Suppressor macrophage treated with lipopolysaccharide for 1 hour (primary cell): ENCODE measurements at places on chromosomes 12 and 14.
A peak's percentile ranks its signal among the peaks of the same experiment; 100 is the strongest.

DNA sequence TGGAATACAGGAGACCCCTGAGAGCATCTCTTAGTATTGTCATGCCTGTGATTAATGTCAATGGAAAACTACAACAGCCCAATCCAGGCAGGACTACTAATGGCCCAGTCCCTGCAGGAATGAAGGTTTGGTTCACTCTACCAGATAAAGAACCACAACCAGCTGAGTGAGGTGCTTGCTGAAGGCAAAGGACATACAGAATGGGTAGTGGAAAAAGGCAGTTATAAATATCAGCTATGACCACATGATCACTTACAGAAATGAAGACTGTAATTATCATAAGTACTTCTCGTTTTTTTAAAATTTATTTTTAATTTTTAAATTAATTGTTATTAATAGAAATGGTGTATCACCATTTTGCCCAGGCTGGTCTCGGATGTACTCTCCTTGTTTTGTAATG is 17.2 kb upstream of the LPCAT3 start:
- no peak for DNase-seq

DNA sequence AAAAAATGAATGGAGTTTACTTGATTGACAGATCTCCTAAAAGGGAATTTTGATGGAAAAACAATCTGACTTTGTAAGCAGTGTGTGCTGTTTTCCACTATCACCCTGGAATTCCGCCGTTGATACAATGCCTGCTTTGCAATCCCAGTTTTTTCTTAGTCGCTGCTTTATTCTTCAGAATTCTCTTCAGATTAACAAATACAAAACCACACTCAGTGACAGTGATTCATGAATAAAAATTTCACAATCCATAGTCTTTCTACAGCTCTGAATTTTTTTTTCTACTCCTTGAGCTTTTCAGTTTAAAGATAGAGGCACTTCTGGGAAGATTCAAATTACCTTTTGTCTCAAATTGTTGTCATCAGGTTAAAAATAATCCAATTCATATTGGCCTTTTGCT is 44.6 kb upstream of the KITLG start:
- peak; percentile 40 for DNase-seq

- no peak for DNase-seq
These were observed 15.5 kb downstream of the FZD10 start for GRCh38 chr12:130177635-130178242.

- DNase-seq = no peak
These were observed 86.9 kb downstream of the DACT1 start for GRCh38 chr14:58724702-58725101.

- no peak for DNase-seq
These were observed 28.5 kb downstream of the FOS start for GRCh38 chr14:75306927-75307699.

GRCh38 chr12:115319446-115320040 is 635.6 kb upstream of the TBX3 start:
- DNase-seq = no peak

GRCh38 chr12:20395791-20396550 is 27.6 kb downstream of the PDE3A start:
- DNase-seq = no peak

DNA sequence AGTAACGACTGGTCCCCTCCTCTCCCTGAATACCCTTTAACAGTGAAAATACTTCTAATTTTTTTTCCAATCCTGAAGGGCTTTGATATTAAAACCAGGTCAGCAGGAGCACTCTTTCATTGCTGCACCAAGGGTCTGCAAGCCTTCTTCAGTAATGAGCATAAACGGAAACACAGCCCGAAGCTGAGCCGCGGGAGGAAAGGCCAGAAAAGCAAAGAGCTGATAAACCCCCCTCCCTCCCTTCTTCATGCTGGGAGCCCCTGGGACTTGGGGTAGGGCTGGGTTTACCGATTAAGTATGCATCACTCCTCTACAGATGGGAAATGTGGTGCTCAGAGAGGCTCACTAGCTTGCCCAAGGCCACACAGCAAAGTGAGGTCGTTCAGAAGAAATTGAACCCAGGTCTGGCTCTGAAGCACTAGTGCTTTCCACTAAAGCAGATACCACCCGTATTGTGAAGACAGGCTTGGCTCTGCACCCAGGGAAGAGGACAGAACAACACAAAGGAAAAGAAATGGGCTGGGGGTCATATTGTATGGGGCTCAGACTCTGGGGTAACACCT is 128.8 kb downstream of the GLT1D1 start:
- DNase-seq = no peak

- no peak for DNase-seq
These were observed 739.9 kb downstream of the SLC16A7 start for GRCh38 chr12:60335745-60336144.

- DNase-seq = no peak
These were observed 111.4 kb downstream of the FOXA1 start for GRCh38 chr14:37483672-37484071.

DNA sequence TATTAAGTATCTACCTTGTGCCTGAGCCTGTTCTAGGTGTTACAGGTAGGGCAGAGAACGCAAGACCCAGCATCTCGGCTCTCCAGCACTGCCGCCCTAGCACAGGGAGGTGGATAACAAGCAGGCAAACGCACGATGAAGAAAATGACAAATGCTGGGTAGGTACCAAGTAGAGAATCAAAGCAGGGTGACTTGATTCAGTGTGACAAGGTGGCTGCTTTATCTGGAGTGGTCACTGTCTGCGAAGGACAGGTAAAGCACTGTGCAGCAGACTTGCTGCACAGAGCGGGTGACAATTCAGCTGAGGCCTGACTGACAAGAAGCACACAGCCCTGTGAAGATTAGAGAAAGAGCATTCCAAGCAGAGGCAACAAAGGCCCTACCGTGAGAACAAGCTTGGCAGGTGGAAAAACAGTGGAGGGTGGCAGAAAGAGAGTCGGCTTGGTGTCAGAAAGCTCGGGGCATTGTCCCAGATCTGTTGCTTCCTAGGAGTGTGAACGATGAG is 12.9 kb downstream of the PRKCH start:
- DNase-seq = no peak

DNA sequence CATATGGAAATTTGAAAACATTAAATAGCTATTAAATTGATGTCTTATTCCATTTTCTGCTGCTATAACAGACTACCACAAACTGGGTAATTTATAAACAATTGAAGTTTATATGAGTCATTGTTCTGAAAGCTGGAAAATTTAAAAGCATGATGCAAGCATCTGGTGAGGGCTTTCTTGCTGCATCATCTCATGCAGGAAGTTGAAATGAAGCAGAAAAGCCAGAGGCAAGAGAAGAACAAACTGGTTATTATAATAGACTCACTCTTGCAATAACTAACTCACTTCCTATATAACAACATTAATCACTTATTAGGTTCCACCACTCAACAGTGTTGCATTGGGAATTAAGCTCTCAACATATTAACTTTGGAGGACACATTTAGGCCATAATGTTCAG is 1277.4 kb downstream of the LRFN5 start:
- peak; percentile 92 for DNase-seq

- no peak for DNase-seq
These were observed 117.6 kb downstream of the NCOR2 start for GRCh38 chr12:124449623-124450375.

- no peak for DNase-seq
These were observed 281.2 kb downstream of the PAWR start for GRCh38 chr12:79409562-79409961.

DNA sequence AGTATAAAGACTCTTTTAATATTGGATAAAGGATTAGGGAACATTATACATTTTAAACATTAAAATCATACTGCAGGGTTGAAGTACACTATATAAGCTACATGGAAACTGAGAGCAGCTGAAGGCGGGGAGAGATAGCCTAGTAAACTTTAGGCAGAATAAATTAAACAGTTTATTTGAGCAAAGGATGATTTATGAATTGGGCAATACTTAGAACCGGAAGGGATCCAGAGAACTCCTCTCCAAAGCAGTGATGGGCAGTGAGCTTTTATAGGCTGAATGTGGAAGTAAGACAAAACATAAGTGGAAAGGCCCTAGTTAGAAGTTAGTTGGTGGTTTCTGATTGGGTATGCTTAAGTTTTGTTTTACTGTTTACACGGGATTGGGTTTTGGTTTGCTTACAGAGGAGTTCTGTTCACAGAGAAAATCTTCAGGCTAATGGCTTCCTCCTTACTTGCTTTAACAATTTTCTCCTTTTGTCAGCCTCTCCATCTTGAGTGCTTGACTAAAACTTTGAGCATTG is 18.9 kb downstream of the LEMD3 start:
- peak; percentile 32 for DNase-seq
